ENCODE measurements at places on chromosomes 4 and X.

- DNase-seq: no peak
Observed at GRCh38 chrX:127764674-127765073, 287.5 kb downstream of the ACTRT1 start.

DNA sequence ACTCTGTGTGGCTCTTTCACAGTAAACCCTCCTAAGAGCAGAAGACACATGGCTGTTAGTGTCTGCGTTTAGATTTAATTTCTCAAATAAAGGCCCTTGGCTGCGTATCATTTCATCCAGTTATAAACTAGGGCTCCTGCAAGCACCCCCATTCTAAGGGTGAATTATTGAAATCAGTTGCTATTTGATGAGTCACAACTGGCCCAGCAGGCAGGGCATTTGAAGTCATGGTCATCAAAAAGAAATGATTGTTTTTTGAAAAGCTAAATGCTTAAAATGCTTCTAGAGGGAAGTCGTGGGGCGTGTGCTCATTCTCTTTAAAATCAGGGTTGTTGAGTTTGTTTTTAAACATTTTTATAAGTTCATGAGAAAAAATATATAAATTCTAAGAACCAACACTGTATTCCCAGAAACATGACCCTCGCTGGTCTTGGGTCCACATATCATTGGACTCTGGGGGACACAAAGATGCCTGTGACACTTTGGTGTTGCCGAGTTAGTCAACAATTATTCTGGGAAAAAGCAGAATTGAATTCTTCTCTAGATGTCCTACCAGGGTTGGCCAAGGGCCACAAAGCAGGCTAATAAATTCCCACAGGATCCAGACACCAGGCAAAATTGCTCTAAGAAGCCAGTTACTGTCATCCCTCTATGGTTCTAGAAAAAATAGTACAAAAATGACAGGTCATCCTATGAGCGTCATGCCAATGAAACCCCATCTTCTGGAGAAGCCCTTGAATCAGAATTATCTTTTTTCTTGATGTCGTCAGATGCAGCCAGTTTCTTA is 99.5 kb upstream of the MYOZ2 start:
- no peak for DNase-seq

DNA sequence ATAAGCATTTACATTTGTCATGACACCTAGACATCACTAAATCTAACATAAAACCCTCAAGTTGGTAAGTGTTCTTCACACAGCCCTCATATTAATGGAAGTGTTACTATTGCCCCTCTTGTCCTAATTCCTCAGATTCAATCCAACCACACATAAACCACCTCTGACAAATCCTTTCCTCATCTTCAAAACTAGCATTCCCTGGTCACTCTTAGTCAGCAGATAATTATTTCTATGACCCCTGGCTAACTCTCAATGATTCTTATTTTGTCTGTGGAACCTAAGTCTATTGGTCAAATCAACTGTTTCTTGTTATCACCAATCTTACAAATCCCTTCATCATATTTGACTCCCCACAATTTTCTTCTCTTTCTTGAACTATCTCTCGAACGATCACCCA is 168.6 kb downstream of the PPP3CA start:
- DNase-seq: no peak

DNA sequence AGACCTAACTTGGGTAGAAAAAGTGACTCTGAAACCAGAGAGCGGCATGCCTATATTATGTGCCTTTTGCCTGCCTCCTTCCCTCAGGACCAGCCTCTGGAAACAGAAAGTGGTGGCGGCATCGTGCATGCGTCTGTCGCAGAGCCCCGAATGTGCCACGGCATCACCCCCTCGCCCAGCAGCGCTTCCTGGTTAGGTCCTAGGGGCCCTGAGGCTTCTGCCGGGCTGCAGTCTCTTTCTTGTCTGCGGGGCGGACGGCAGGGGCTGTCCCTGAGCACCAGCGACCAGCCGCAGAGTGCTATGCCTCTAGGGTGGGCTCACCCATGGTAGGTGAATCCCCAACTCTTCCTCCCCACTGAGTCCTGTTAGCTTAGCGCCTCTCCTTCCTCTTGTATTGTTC is 68.7 kb downstream of the VSIG4 start:
- no peak for DNase-seq

DNA sequence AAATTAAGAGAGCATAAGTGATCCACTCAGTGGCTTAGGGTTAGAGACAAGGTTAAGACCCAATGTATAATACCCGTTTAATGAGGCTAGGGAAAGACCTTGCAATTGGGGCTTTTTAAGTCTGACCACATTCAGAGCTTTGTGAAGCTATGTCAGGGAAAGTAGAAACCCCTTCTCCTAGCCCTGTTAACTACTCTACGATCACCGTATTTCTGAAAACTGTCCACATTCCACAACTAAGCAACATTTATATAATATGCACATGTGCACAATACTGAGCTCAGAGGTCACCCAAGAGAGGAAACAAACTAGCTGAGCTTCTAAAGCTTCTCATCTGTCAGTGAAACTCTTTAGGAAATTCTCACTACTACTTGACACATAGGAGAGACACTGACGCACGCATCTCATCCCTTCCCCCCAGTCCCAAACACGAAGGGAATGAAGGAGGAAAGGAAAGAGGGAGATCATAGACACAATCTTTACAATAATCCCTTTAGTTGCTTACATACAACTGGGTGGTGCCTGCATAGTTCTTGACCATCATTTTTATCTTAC is 56.2 kb downstream of the METTL14 start:
- no peak for DNase-seq

DNA sequence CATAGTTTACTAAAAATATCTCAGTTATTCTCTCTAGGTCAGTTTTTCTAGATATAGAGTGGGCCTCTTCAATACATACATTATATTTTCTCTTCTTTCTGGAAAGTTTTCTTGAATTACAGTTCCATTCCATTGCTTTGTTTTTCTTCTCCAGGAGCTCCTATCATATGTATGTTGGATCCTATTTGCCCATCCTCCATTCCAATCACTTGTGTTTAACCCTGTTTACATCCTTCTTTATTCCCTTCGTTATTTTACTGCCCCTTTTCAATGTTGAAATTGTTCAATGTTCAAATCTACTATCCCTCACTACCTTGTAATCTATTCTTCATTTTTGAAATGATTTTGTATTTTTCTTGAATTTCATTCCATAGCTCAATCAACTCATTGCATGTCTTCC is 97.4 kb downstream of the IRF2 start:
- no peak for DNase-seq

DNA sequence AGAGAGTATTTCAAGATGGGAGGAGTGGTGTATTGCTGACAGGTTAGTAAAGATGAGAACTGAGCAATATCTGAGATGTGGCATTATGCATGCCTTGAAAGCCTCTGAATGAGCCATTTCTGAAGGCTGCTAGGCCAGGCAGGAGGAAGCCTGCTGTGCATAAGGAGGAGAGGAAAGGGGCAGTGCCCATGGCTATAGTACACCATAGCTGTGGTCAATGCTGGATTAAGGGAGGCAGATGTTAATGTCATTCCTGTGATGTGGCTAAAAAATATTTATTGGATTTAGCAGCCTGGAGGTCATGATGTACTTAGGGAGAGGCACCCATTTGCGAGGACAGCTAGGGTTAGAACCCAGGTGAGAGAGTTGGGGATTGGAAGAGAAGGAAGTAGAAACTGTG is 130.0 kb upstream of the LNX1 start:
- DNase-seq: no peak

DNA sequence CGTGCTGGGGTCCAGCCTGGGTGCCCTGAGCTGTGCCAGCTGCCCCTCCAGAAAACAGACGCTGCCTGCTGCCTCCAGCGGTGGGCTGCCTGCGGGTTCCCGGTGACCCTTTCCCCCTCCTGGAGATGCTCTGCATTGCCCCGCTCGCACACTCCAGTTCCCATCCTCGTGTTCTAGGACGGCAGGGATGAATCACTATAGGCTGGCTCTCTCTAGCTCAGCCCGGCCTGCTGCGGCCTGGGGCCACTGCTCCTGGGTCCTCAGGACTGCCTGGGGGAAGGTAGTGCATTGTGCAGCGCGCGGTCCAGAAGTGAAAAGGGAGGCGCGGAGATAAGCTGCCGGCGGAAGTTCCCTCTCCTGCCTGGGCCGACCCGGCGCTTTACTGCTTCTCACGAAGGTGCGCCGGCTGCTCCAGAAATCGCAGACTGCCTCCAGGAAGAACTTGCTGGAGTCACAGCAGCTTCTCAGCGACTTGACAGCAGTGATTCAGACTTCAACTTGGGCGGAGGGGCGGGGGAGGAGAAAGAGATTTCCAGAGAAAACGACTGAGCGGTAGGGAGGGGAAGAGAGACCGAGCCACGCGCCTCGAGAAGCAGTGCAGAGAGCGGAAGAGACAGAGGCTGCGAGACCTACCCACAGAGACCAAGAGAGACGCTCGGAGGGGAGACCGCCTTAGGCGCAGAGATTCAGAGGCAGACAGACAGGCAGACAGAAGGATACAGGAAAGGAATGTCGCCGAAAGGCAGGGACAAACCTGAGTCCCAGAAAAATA is 6.7 kb upstream of the MSX1 start:
- no peak for DNase-seq

DNA sequence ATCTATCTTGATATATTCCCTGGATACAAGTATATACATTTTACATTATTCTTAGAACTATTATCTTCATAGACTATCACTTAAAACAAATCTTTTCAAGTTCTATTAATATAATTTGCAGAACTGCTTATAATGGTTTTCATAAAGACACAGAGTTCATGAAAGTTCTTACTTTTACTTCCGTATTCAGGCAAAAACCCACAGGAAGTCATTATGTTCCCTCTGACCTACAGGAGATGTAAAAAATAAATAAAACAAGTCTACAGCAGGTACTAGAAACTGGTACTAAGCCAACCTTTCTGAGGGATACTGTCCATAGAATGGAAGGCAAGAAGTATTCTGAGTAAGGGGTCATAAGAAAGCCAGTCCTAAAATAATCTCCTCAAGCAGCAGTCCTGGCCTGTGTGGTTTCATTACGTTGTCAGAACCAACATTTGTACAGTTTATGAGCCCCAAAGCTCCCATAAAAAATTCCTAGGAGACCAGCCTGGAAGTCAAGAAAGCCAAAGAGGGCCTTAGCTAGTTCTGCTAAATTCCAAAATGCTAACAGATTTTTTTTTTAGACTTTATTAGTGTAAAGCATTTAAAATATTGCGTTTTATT is 68.6 kb downstream of the CAMK2D start:
- DNase-seq: peak; percentile 65

DNA sequence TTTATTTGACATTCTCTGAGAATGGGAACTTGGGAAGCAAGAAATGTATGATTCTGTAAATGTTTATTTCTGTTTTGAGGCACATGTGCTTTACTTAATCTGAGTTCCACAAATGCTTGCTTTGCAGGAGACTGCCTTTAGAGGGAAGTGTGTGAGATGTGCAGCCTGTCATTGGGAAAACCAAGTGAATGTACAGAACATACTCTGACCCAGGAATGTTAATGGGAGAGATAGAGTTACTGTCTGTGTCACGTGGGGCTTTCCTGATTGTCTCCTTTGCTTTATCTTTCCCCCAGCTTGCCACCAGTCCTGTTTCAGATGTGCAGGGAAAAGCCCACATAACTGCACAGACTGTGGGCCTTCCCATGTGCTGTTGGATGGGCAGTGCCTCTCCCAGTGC is 218.6 kb upstream of the ANXA3 start:
- no peak for DNase-seq

All from Karpas-422 (cell line).